Activated CD8-positive, alpha-beta memory T cell treated with anti-CD3 and anti-CD28 coated beads, Interleukin-2, amount 10 ng/mL, durations not matched to agents 7 days and 5 days (primary cell): ENCODE measurements at places on chromosomes 2 and 18. TPM values are rescaled to one million over a fixed set of nuclear protein-coding genes. Genes with fewer than 3 reads are reported as not detected.

The OR6B3 gene
- not detected for total RNA-seq

The CYTIP gene
- 343 TPM for total RNA-seq

The LRRC30 gene
- not detected for total RNA-seq

The ADD2 gene
- 1.2 TPM for total RNA-seq

The RTN4 gene
- total RNA-seq, result 88.0 TPM
